CD4-positive, alpha-beta T cell treated with Interleukin-1 beta for 1 hour (primary cell): ENCODE measurements at places on chromosomes 6 and 20.

GRCh38 chr6:88369262-88369661 lies 203.1 kb upstream of the CNR1 start:
- DNase-seq: no peak

GRCh38 chr20:36917943-36918342 lies 33.6 kb downstream of the SAMHD1 start:
- no peak for DNase-seq

GRCh38 chr20:10603378-10603777 lies 70.4 kb downstream of the JAG1 start:
- DNase-seq: no peak

DNA sequence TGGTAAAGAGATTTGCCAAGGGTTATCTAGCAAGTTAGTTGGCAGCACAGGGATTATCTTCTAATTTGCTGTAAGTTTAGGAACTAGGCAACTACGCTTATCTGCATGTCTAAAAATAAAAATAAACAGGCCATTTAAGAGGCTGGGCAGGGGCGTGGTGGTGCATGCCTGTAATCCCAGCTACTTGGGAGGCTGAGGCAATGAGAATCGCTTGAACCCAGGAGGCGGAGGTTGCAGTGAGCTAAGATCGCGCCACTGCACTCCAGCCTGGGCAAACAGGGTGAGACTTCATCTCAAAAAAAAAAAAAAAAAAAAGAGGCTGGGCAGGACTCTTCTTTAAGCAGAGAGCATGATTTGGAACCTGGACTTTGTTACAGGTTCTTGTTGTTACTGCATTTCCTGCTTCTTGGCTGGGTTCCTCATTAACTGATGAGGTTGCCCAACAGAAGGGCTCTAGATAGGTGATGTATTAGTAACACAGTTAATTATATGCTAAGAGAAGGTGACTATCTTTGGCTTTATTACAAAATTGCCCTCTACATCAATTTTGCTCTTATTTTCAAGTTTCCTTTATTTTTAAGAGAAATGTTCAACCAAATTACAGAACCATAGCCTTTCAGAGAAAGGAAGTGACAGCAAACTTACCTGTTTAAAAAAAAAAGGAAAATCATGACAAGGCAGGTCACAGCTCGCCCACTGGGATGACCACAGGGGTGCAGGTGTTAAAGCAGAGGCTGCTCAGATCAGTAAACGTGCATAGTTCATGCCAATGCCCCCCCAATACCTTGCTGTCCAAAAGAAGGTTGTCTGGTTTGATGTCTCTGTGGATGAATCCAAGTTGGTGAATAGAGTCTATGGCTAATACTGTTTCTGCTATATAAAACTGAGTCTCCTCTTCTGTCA lies 32.5 kb downstream of the STK38 start:
- DNase-seq: no peak

DNA sequence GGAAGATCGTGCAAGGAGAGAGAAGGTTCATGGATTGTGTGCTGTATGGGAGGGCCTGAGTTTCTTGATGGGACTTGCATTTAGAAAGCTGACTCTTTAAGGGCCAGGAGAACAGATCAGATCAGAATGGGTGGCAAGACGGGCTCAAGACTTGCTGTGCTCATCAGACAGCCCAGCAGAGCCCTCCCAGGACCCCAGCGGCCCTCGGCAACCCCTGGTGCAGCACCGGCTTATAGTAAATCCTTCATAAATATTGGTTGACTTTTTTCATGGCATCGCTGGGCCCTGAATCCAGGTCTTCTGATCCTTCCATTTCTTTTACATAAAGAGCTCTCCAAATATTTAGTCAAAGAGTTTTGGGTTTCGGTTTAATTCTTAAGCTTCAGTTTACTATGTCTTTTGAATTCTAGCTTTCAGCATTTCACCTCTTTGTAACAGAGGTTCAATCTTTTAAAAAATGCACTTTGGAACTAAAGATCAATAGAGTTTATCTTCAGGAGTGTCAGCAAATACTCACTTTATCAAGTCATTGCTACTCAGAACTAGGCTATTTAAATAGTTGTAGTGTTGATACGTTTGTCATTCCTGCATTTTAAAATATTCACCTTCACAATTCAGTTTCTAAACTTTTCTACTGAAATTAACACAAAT lies 205.6 kb downstream of the ZDHHC14 start:
- DNase-seq: no peak

DNA sequence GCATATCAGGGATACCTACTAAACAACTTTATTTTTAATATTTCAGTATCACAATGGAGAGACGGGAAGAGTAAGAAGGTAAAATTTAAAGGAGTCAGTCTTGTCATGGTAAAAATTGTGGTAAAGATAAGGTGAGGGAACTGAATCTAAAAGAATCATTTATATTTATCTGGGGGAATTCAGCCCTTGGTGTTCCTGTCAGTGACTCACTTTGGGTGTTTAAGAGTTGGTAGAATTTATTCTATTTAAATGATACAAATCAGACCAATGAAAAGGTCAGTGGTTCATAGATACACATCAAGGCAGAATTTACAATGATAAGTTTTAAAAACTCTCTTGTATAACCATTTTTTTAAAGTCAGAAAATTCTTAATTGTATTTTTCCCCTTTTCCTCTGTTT lies 164.4 kb downstream of the CDKAL1 start:
- no peak for DNase-seq

GRCh38 chr6:165732696-165733488 lies 69.9 kb upstream of the PDE10A start:
- DNase-seq: no peak

GRCh38 chr20:32672982-32673851 lies 524 bp downstream of the C20orf203 start:
- peak; percentile 33 for DNase-seq

GRCh38 chr6:13274707-13275434 lies 53.5 kb downstream of the TBC1D7 start:
- DNase-seq: no peak

- DNase-seq: no peak
Observed at GRCh38 chr20:52963131-52963530, 9.0 kb upstream of the TSHZ2 start.

DNA sequence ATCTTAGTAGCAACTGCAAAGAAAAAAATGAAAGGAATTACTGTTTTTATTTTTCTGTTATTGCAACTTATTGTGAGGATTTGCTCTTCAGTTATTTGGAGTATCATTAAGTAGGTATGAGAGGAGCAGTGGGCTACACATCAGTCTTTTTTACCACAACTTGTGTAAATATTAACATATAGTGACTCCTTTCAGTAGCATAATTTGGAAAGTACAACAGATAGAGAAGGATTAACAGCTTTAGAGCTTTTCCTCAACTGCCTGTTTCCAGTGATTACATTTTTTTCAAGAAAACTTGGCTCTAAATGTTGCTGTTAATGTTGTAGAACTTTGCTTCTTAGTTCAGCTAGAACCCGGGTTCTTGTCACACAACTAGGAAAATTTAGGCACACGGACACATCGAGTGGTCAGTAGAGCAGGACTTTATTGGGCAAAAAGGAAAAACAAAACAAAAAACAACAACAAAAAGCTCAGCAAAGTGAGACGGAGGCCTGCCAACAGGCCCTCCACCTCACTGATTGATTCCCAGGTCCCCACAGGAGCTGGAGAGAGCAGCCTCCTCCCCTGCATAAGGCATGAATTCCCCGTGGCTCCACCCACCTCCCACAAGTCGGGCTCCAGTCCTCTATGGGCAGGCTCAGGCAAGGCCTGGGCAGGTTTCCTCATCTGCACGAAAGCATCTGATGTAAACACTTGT lies 75.1 kb downstream of the ADGRG6 start:
- no peak for DNase-seq

- no peak for DNase-seq
Observed at GRCh38 chr20:63895202-63895951, 451 bp downstream of the DNAJC5 start.

DNA sequence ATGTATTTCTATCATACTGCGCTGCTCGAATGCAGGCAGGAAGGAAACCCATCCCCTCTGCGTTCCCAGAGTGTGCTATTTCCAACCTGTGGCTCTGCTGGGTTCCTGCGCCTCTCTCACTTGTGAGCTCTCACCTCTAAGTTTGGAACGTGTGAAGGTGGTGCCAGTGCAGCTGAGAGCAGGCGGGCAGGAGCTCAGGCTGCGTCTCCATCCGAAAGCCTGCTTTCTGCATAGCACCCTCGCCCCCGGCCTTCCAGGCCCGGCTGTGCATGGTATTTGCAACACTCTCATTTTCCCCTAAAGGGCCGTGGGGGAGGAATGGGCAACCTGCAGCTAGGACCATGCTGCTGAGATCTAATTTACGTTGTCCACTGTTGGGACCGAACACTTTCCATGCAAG lies 288.0 kb upstream of the TSHZ2 start:
- no peak for DNase-seq

- DNase-seq: no peak
Observed at GRCh38 chr20:59812286-59813125, 120.9 kb downstream of the SYCP2 start.

DNA sequence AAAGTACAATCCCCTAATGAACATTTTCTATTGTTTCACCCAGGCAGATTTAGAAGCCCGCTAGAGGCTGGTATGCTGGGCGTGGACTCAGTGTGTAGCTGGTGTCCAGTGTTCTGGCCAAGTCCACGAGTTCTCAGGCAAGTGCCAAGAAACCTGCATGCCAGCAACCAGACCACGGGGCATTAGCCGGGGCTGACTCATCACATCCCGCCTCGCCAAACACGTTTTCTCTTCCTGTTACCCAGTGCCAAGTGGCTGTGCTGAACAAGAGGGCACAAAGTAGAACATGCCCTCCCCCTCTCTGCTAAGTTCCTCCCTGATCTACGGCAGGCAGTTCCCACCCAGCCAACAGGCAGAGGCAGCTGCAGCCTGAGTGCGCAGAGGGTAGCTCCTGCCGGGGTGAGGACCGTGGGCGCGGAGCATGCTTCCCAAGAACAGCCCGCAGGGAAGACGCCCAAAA lies 29.6 kb downstream of the RAMACL start:
- DNase-seq: no peak

DNA sequence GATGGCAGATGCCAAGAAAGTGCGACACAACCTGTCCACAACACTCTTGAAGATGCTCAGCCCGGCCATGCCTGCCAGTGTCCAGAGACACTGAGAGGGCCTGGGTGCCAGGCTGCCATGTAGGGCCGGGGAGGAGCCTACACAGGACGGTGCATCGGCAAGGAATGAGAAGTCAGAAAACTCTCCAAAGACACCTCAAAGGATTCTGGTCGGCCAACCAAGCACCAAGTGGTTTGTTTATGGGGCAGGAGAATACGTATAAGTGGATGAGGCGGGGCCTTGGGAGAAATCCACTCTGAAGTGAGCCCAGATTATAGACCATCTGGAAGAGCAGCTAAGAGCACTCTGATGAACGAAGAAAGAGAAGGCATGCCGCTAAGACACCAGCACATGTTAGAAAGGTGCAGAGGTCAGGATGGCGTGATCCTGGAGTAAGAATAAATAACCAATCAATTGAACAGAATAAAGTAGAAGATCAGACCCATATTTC lies 120.7 kb upstream of the FOXQ1 start:
- DNase-seq: no peak

- no peak for DNase-seq
Observed at GRCh38 chr6:108120311-108120710, 45.5 kb upstream of the NR2E1 start.

GRCh38 chr6:15561447-15562199 lies 101.2 kb downstream of the DTNBP1 start:
- DNase-seq: no peak

- no peak for DNase-seq
Observed at GRCh38 chr6:163608204-163608644, 193.7 kb downstream of the QKI start.

- no peak for DNase-seq
Observed at GRCh38 chr20:46485431-46485830, 27.9 kb downstream of the ZNF334 start.

GRCh38 chr20:17895641-17896171 lies 72.9 kb downstream of the SNX5 start:
- no peak for DNase-seq

- DNase-seq: no peak
Observed at GRCh38 chr6:108781419-108782100, 66.7 kb upstream of the ARMC2 start.

GRCh38 chr6:50586331-50586675 lies 127.0 kb upstream of the TFAP2D start:
- DNase-seq: no peak

DNA sequence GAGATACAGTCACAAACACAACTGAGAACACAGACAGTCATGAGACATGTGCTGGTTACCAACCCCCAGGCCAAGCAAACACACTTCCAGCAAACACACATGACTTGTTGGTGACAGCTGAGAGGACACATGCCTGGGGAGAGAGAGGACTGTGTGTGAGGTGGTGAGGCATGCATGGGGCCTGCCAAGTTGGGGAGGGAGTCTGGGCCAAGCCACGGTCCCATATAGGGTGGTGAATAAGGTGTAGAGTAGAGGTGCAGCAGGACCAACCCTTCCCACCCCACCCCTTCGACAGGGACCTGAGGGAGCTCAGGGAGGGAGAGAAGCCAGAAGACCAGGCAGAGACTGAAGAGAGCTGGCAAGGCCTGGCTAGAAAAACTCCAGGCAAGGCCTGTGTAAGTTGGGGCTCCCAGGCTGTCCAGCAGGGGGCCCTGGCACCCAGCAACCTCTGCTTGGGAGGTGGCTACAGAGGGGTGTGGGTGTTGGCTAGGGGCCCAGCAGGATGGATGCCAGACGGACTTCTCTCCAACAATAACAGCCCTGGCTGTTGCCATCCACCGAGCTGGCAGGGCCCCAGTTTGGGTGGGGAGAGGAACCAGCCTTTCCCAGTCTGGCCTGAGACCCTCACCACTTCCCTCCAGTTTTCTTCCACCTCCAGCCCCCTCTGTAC lies 2.0 kb upstream of the SLC29A1 start:
- peak; percentile 81 for DNase-seq

- no peak for DNase-seq
Observed at GRCh38 chr6:7203939-7204338, 96.2 kb downstream of the RREB1 start.

DNA sequence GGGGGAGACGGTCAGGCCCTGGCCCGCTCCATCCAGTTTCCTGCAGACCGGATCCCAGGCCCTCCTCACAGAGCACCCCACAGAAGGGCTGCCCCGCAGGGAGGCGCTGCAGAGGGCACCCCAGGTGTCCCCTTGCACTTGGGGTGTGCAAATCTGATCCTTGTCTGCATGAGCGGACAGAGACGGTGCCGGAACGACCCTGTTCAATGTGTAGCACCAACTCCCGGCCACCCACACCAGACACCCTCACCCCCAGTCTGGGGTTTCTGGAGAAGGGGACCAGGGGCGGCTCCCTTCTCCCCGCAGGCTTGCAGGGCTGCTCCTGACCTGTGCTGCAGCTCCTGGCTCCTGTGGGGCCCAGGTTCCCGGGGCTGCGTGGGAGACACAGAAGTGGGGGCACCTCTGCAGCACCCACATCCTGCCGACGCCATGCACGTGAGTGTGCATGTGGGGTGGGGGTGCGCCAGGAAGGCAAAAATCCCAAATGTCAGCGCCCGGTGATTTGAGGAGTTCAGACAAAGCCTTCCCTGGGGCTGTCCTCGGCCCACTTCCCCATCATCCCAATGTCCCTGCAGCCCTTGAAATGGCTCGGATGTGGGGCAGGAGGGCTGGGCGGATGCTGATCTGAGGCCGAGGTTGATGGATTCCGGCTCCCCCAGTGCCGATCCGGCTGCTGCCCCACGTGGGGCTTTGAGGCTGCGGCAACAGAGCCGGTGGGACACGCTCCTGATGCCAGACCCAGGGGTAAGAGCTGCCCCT lies 85.3 kb upstream of the BHLHE23 start:
- no peak for DNase-seq
